ENCODE measurements at places on chromosomes 7 and 10.

GRCh38 chr7:50778189-50778588 is 4.5 kb downstream of the GRB10 start:
- no peak for DNase-seq

- DNase-seq: no peak
Measured at GRCh38 chr10:29922892-29923291, 136.5 kb downstream of the JCAD start.

DNA sequence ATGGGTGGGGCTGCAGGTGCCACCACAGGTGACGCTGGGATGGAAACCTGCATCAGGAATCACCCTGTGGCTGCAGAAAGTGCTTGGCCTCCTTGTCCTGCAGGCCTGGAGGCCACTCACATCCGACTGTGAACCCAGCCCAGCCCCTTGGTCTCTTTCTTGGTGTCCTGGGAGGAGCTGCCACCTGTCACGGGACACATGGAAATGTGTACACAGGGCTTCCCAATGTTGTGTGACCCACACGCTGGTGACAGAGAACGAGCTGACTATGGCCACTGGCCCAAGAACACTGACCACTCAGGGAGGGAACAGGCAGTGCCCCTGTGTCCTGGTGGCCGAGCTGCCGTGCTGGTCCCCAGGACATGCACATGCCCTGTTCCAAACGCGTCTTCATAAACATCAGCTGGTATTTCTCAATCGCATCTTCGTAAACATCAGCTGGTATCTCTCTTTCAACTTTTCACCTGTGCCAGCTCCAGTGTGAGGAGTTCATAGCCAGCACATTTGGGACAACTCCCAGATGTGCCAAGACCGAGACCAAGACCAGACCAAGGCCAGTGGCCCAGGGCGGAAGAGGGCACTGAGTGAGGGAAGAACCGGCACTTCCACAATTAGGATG is 57.9 kb upstream of the INPP5A start:
- no peak for DNase-seq

- DNase-seq: no peak
Measured at GRCh38 chr7:133784486-133785001, 342.6 kb upstream of the LRGUK start.

- DNase-seq: no peak
Measured at GRCh38 chr10:44395902-44396670, 11.2 kb upstream of the CXCL12 start.

DNA sequence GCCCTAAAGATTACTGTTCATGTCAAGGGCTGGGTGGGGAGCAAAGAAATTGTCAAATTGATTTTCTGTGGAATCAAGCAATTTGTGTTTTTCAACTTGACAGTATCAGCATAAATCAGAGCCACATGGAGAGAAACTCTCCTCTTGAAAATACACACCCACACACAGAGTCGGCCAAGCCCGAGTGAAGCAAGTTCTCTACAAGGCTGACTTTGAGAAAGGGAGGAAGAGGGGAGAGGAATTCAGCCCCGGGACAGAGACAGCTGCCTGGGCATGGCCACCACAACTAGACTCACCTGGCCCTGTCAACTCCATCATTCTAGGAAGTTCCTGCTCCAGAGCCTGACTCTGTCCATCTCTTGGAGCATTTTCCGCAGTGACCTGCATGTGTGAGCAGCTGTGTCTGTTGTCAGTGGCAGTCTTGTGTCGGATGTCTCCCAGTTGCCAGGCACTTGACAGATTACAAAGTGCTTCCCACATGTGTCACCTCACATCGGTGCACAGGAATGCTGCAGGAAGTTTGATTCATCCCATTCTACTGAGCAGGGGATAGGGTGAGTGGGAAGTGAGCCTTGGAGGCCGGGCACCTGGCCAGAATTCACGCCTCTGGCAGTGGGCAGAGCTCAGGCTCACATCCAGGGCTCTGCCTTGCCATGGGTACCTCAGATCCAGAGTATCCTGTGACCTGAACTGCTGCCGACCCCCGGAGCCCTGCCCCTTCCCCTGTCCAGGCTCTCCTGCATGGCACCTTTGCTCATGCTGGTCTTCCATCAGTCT is 37.9 kb downstream of the ADAM12 start:
- DNase-seq: no peak

- no peak for DNase-seq
Measured at GRCh38 chr7:19128856-19129255, 11.4 kb upstream of the TWIST1 start.

DNA sequence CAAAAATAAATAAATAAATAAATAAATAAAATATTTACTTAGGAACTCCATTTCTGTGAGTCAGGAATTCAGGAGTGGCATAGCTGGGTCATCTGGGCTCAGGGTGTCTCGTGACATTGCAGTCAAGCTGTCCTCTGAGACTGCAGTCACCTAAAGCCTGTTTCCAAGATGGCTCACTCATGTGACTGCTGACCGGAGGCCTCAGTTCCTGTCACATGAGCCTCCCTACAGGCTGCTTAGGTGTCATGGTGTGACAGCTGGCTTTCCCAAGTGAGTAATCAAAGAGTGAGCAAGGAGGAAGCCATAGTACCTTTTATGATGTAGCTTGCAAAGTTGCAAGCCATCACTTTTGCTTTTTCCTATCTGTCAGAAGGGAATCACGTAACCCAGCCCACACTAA is 128.6 kb upstream of the KCTD7 start:
- DNase-seq: no peak

DNA sequence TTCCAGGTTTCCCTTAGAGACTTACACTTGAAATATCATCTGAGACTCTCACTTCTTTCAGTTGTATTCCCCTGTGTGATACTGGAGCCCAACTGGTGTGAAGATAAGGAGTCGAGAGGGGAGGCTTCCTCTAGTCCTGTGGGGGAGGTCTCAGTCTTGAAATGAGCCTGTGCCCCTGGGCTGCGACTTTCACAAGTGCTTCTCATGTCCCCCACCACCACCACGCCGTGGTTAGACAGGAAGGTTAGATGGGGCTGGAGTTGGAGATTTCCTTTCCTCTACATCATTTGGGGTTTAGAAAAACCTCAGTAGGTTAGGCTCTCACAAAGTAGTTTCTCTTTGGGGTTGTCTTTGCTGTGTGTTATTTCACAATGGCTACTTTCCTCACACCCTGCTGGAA is 25.6 kb upstream of the MKX start:
- DNase-seq: no peak

DNA sequence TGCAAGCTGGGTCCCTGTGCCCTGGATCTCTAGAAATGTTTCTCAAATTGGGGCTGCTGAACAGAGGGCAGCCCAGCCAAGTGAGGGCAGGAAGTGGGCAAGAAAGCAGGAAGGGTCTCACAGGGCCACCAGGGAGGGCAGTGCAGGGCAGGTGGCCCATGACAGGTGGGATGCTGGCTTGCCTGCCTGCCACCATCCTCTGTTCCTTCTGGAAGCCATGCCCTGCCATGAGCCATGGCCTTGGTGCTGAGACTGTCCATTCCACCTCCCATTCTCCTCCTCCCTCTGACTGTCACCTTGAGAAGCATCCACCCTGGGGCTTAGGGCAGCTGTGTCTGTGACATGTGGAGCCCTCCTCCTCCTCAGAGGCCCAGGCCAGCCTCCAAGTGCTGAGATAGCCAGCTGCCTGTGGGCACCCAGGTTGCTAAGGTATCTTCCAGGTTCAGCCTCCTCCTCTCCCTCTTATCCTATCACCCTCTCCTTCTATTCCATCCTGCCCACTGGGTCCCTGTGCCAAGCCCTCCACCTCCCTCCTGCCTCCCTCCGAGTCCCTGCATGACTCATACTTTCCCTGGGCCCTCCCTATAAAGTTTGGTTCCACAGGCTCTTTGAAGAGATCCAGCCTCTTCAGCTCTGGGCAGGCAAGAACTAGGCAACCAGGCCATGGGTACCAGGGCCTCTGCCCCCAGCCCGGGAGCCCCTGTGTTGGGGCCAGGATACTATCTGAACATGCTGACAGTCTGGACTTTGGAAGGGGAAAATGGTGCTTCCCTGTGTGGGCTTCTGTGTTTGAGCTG is 1.3 kb downstream of the VSIR start:
- DNase-seq: no peak

DNA sequence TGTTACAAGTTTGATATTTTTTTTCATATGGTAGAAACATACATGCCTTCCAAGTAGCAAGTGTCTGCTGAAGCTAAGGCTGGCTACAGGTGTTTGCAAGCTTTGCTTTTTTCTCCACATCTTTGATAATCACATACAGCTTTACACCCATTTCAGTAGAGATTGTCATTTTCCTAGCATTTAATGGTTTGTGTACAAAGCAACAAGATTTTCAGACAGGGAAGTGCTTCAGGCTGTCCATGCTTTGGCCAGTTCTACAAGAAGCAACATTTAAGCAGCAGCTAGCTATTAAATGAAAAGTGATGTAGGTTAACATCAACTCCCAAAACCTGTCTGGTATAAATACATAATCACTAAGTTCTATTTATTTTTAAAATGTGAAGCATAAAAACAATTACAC is 2.3 kb downstream of the HDAC9 start:
- DNase-seq: no peak

- DNase-seq: no peak
Measured at GRCh38 chr7:43891069-43891955, 15.1 kb downstream of the URGCP start.

DNA sequence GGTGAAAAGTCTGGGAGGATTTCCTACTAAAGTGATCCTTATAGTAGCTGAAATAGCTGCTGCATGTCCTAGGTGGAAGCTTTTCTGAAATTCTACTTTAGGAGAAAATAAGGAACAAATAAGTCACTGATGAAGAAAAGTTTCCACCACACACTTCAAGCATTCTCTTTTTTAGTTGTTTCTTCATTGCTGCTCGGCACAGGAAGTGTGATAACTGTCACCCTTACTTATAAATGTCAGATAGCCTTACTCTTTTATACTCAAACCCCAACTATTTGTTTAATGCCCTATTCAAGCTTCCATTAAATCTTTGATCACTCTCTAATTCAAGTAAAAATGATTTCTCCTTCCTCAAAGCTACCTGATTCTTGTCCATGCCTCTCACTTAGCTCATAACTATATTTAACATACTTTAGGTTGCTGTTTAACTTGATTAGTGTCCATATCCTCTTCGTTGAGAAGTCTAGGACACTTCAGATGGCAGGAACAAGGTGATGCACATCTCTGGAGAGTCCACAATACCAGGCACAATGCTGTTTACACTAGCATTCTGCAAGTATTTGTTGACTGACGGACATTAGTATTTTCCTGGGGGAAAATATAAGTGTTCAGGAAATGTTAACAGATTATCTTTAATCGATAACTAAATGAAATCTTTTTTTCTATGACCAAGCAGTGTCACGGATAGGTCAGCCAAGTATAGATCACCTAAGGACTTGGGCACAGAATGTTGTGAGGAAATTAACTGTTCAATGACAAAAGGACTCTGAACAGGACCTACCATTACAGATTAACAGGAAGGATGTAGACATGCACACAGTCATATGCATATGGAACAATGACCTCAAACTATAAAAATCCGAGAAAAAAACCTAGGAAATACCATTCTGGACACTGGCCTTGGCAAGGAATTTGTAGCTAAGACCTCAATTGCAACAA is 67.4 kb downstream of the ZNF438 start:
- no peak for DNase-seq

DNA sequence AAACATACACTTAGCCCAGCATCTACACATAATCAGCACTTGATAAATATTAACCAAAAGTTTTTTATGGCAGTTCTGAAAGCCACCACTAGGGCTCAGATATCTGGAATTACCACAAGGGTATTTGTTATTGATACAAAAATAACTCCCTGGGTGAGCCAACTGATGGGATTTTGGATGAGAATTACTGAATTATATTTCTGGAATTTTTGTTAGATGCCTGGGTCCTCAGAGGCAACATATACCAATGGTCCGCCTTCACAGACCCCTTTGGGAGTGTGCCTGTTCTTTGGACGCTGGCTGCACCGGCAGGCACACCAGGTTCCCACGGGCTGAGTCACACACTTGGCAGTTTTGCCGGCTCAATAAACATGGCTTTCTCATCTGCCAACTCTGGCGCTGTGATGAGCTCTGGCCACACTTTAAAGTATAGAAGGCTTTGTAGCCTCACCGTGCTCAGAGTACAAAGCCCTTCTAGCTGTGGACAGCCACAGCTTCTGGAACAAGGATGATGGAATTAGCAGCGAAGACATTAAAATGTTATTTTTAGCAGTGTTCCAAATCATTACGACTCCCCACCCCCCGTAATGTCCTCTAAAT is 24.5 kb upstream of the EEPD1 start:
- DNase-seq: peak; percentile 56

- DNase-seq: no peak
Measured at GRCh38 chr7:31699050-31699449, 12.0 kb downstream of the PPP1R17 start.

DNA sequence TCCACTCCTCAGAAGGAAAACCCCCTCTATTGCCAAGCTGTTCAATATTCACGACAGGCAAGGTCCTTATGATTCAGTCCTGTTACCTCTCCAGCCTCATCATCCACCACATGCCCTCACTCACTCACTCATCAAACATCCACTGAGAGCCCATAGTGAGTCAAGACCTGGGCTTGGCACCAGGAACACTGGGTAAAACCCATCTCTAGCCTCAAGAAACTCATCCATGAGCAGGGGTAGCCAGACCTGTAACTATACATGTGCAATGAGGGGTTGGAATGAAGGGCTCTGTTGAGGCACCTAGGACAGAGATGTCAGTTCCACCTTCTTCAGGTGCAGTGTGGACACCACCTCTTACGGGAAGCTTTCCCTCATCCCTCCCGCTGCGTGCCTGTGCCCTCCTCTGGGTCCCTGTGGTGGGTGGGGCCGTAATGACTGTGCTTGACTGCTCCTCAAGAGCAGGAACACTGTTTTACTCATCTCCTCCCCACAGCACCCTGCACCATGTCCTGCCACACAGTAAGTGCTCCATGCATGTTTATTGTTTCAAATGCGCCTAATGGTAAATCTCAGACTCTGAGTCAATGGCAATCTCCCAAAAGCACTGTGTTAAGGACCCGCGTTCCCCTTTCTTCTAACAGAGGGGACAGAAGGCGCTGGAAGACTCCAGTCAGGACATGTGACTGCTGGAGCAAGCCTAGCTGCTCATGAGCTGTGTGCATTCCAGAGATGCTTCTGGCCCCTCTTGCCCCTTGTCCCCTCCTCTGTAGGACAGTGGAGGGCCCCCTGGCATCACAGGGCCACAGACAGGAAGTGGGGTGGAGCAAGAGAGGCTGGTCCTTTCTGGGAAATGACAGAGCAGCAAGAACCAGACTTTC is 95.4 kb downstream of the HIPK2 start:
- peak; percentile 26 for DNase-seq

DNA sequence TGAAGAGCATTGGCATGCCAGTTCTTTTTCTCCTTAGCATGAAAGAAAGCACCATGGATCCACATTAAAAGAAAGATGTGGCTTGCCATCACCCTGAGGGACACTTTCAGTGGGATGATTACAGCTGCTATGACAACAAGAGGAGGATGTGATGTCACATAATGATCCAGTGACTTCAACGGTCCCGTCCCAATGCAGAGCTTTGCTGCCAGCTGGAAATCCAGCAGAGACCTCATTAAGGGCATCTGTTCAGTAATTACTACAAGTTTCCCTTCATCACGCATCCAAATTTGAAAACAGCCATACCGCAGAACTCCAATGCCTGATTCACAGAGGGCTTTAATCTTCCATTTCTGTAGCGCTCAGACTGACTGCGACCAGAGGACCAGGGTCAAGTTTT is 206.6 kb downstream of the LSM5 start:
- no peak for DNase-seq

GRCh38 chr10:4051011-4051640 is 266.1 kb upstream of the KLF6 start:
- no peak for DNase-seq

- DNase-seq: no peak
Measured at GRCh38 chr7:107319724-107320228, 150.1 kb upstream of the GPR22 start.
